ENCODE measurements at places on chromosomes 2 and 18.

DNA sequence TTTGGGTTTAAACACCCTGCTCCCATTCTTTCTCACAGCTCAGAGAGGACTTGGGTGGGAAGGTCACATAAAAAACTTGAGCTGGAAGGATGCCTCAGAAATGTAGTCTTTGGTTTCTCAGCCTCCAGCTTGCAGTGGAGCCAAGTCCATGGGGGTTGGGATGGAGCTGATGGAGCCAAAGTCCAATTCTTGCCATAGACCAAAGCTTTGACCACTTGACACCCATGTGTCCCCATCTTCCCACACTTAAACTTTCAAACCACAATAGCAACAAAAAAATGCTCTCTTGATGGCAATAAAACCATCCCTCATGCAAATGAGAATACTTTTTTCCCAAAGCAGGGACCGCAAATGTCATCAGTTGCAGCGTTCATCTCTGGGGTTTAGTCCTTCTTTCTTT is 14.7 kb upstream of the DAW1 start:
- DNase-seq = no peak

DNA sequence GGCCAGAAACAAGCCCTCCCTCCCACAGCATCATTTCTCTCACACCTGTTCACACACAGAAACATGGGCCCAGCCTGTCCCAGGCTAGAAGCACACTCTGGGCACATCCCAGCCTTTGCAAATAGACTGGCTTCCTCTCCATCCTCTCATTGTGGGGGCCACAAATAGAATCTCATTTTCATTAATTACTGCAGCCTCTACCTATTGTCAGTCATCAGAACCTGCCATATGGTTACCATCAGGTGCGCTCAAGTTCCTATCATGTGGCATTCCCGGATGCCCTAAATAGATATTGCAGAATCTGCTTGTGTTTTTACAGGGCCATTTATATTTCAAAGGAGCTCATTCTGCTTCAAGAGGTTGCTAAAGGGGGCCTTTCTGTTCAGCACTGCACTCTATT is 460.7 kb downstream of the BCL11A start:
- DNase-seq = peak; percentile 86

DNA sequence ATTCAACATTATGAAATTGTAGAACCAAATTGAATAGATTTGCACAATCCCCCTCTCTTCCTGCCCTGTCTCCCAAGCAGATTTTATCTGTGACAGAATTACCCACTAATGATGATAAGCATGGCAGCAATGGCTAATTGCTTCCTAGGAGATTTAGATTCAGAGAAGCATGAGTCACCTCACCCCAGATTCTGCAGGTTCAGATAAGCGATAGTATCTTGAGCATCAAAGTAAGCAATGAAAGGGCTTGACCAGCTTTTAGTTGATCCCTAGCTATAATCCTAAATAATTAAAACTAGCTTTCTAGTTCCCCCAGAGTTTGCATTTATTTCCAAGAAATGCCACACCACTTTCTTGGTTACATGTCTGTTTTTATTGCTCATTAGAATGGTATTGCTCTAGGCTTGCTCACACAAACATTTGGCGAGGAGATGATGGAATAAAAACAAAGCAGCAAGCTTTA is 204.3 kb downstream of the GULP1 start:
- no peak for DNase-seq

DNA sequence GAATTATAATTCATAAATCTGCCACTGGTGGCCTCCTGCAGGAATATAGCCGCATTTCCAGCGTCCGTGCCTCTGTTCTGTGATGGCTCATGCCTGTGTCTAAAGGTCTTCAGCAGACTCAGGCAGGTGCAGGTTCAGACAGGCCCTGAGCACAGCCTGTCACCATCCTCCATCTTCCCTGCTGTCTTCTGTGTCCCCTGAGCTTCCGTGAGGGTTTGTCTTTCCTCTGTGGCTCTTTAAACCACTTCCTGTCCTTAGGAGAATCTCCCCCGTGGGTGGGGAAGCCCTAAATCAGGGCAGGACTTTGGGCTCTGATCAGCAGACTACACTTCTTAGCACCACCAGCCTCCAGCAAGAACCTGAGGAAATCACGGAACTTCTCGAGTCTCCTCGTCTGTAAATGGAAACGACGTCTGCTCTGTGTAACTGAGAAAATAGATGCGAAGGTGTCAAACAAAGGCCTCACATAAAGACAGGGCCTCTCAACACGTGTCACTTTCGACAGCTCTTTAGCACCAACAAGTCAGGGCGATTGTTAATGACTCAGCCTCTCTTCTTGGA is 24.1 kb upstream of the NFATC1 start:
- no peak for DNase-seq

GRCh38 chr18:21739604-21740537 is 721 bp upstream of the MIB1 start:
- DNase-seq = no peak

GRCh38 chr18:78505851-78506461 is 473.7 kb upstream of the SALL3 start:
- DNase-seq = peak; percentile 8
